Chondrocyte (in vitro differentiated cells): ENCODE measurements at places on chromosomes 1 and 21.

GRCh38 chr1:224256640-224257039, 73.3 kb downstream of the NVL start:
- no peak for DNase-seq

GRCh38 chr1:47683401-47683800, 245.6 kb downstream of the FOXD2 start:
- no peak for DNase-seq

DNA sequence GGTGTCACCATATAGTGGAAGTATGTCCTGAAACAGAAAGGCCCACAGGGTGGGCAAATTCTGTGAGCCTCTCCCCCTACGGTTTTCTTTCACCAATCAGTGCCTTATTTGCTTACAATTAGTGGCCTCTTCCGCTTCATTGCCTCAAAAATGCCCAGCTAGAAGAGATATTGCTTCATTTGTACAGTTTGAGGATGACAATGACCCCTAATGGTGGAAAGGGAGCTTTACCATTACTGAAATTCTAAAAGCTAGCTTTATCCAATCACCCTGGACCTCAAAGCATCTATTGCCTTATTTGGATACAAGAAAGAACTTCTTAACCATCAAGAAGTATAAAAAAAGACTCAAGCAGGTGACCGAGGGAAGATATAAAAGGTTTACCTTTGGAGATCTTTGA, 49.6 kb downstream of the LRRC71 start:
- no peak for DNase-seq

DNA sequence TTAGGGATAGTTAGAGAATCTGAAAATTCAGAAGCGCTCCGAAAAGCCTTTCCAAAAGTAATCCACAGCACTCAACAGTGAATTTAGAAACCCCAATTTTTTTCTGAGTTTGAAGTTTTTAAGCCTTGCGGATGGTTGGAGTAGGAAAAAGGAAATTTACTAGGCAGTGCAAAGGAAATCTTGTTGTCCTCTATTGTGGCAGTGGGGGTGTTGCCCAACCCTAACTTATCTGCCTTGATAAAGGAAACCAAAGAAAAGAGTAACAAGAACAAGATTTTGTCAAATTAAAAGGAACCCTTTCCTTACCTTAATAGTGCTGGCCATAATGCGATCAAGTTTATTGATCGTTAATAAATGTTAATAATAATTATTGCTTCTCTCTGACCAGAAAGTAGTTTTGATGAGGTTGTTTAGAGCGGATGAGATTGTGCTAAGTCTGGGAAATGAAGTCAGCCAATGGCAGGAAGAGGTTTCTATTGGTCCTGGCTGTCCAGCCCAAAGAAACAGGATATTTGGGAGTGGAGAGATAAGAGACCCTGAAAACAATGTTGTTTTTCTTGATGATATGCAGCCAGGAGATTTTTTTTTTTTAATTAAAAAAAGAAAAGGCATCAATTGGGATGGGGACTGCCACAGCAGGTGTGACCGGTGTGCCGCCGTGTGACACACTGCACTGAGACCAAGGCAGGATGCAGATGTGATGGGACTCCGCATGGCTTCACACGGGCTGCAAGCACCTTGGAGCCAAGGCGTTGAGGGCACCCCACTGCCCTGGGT, at the start of gene ERG:
Gene ERG (minus strand): TSS at position 421 of the 777 bp plus-strand sequence. CDS start 97 bp downstream, at position 324.
- no peak for DNase-seq

GRCh38 chr1:77541162-77541545, 141.3 kb downstream of the ZZZ3 start:
- no peak for DNase-seq

DNA sequence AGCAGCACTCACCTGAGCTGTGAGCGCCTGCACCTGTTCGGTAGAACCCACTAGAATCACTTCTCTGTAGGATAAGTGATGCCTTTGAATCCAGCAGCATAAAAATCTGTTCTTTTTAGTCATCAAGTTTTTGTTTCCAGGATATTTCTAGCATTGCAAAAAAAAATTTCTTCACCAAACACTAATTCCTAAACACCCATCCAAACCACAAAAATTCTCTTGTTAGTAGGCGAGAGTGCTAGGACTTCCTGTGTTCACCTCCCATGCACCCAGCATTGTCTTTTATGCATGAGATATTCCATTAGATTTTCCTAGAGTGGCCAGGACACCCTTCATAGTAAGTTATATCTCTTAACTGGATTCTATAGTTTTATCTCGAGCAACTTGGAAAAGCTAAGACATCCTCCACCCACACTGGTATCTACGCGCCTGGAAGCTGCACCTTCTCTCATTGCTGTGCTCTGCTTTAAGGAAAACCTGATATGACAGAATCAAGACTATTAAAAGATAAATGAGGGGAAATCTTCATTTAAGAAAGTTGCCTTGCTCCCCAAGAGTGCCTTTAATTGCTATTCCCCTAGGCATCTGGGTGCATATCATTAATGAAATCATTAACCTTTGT, 12.3 kb downstream of the SERTAD4 start:
- no peak for DNase-seq

DNA sequence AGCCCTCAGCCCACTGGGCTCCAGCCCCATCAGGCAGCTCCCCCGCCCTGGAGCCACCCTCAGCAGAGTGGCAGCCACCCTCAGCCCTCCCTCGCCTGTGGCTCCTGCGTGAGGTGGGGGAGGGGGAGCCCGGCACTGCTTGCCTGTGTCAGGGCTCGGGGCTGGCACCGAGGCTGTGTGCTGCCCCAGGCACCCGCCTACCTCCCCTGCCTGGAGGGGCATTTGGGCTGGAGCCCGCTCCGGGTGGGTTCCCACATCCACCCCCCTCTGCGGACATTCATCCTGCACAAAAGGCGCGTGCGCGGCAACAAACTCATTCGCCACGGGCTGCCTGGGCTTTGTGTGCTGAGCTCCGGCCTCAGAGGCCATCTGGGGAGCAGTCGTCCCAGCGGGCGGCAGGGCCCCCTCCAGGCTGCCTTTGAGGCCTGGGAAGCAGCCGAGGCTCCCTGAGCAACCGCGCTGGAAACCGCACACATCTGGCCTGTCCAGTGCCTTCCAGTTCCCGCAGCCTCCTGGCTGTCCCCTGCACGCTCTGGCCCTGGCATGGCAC, 12.6 kb upstream of the TNFRSF14 start:
- DNase-seq: no peak
